ENCODE measurements at places on chromosomes 12 and 14.

- DNase-seq: no peak
Measured at GRCh38 chr14:103521438-103521950, 1.1 kb downstream of the CKB start.

GRCh38 chr14:72519543-72519942 is 374.4 kb downstream of the DPF3 start:
- DNase-seq: no peak

DNA sequence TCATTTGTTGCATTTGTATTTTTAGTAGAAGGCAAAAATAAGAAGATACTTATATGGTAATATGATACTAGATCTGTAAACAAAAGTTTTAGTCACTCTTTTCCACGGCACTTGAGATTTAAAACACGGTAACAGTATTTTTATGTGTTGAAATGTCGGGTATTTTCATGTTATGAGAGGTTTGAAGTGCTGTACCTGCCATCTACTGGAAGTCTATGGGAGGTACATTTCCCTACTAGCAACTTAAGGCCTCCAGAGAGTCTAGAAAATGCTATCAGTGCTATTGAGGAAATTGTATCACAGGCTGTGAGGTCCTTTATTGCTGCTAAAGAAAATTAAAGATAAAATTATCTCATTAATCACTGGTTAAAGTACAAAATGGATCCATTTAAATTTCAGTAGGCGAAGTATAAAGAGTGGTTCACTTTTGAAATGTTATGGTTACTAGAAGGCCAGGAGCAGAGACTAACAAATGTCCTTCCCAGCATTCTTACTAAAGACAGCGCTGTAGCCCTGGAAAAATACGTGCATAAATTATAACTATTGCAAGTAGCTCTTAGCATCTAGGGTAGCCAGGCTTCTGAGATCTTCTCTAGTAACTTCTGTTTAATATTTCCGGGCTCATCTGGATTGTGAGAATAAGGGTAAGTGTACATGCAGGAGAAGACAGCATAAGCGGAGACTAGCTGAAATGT is 77.6 kb upstream of the PRKD1 start:
- DNase-seq: no peak

DNA sequence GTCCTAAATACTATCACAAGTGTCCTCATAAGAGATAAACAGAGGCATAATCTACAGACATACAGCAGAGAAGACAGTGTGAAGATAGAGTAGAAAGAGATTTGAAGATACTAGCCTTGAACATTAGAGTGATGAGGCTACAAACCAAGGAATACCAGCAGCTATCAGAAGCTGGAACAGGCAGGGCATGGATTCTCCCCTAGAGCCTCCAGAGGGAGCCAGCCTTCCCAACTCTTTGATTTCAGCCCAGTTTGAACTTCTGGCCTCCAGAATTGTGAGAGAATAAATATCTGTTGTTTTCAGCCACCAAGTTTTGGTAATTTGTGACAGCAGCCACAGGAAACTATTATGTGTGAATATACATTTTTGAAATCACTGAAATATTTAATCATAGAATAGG is 47.2 kb downstream of the CCDC91 start:
- no peak for DNase-seq

GRCh38 chr14:102630405-102630804 is 38.0 kb downstream of the RCOR1 start:
- DNase-seq: no peak

- DNase-seq: no peak
Measured at GRCh38 chr14:104876251-104876699, 11.2 kb downstream of the CEP170B start.

DNA sequence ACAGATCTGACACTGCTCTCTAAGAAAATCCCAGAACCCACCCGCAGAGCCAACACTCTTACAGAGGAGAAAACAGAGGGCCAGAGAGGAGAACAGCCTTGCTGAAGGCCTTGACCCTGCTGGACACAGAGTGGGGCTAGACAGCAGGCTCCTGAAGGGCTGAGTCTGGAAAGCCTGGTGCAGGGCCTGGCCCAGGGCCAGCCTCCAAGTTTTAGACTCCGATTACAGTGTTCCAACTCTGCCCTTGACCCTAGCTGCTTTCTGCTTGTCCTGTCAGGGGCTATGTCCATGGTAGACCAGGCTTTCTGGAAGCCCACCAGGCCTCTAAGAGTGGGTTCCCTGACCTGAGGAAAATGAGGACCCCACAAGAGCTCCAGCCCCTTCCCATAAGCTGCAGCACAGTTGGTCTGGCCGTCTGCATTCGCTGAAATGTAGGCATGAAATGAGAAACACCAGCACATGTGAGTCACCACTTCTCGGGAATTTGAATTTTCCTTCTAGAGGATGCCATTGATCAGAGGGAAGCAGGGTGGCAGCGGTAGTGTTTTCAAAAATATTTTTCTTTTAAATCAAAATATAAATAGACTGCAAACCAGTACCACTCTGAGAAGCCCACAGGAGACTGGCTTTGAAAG is 154.4 kb downstream of the CALM1 start:
- no peak for DNase-seq

GRCh38 chr12:6097411-6097810 is 27.1 kb downstream of the VWF start:
- DNase-seq: no peak

- DNase-seq: no peak
Measured at GRCh38 chr14:103894723-103895059, 33.6 kb upstream of the TDRD9 start.

DNA sequence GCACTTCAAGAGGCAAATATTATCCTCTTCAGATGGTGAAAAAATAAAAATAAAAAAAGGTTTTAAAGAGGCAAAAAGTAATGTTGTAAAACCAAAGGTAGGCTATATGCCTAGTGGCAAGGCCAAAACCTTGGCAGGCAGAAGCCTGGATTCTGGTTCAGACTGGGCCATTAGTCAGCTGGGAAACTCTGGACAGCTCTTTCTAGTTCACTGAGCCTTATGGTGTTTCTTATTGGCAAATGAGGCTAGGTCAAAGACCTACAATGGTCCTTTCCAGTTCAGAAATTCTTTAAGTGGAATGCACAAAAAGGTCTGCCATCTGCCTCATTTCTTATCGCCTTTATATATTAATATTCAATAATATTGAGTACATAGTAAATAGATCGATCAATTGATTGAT is 44.6 kb downstream of the PTPRB start:
- no peak for DNase-seq

DNA sequence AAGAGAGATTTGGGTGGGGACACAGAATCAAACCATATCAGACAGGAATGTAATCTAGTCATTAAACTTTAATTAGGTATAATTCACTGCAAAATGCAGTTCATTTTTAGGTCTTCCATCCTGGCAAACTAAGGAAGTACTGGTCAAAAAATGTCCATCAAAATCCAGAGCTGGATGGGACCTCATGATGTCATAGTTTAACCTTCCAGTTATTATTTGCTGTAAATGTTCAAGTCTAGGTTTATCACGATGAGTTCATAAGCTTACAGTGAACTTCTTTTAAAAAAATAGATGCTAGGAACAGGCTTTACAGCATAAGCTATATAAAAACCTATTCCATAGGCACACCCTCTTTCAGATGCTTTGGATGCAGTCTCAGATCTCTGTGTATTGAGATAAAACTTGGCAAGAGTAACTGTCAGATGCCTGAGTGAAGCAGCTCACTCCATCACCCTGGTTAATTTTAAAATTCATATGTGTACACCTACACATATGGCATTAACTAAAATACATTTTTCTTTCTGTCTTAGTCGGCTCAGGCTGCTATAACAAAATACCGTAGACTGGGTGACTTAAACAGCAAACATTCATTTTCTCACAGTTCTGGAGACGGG is 7.9 kb downstream of the SSPN start:
- DNase-seq: no peak

DNA sequence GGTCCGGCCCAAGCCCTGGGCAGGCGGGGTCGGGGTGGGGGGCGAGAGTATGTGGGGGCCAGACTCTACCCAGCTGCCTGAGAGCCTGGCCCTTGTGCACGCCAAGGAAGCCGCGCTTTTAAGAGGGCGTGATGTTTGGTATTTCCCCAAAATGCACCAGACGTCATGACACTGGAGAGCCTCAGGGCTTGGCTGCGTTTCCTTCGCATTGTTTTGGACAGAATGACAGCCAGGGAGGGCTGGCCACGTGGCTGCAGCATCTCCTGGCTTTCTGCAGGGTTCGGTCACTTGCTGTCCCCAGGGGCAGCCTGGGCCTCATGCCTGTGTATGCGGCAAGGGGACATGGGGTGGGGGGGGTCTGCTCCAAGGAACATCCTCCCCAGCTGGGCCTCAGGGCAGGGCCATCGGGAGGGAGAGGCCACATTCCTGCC is 16.1 kb upstream of the NUDT14 start:
- no peak for DNase-seq

GRCh38 chr12:103241184-103241583 is 254.6 kb downstream of the C12orf42 start:
- DNase-seq: no peak

DNA sequence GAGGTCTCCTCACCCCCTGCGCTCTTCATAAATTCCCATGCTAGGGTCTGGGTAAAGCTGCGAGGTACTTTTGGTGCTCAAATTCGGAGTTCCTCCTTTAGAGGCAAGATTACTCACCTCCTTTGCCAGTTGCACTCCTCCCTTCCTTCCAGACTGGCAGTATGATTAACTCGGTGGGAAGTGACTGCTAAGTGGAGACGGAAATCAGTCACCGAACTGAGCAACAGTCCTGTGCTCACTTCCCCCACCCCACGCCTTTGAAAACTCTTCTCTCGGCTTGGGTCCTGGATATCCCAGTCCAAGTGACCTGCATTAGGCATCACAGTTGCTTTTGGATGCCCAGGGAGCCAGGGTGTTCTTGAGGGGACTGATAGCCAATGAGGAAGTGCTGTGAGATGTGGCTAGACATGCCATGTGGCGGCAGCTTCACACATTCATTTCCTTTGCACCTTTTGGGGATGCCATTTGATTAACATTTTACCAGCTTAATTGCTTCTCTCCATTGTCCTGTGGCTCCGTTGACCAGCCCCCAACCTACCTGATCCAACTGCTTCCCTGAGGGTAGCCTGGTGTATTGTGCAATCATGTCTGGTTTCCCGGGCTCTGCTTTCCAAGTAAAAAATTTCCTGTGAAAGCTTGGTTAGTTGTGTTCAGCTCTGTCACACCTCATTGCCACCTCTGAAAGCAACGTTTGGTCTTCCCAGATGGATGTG is 840 bp downstream of the PNP start:
- no peak for DNase-seq

DNA sequence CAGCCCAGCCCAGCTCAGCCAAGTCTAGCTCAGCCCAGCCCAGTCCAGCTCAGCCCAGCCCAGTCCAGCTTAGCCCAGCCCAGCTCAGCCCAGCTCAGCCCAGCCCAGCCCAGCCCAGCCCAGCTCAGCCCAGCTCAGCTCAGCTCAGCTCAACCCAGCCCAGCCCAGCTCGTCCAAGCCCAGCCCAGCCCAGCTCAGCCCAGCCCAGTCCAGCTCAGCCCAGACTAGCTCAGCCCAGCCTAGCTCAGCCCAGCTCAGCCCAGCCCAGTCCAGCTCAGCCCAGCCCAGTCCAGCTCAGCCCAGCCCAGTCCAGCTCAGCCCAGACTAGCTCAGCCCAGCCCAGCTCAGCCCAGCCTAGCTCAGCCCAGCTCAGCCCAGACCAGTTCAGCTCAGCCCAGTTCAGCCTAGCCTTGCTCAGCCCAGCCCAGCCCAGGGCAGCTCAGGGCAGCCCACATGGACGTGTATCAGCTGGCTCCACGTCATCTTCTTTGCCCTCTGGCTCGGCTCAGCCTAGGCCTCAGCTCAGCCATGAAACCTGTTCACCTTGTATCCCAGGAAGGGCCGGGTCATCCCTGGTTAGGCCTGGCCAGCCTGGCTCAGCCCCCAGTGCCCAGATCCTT is 185.6 kb downstream of the TMEM121 start:
- no peak for DNase-seq

DNA sequence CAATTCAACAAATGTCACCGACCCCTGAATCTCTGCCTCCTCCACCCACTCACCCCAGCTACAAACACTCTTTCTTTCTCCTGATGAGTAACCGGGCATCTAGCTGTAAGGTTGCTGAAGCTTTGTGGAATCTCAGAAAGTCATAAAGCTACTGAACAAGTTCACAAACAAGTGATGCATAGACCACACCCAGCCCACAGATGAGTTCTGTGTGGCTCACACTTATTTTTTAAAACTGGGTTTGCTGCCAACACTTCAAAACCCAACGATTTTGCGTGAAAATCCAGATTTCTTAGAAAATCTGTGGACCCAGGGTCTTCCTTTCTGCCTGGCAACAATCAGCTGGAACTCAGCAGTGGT is 96.1 kb downstream of the APAF1 start:
- no peak for DNase-seq

GRCh38 chr12:14825256-14825655 is 11.3 kb upstream of the SMCO3 start:
- no peak for DNase-seq

DNA sequence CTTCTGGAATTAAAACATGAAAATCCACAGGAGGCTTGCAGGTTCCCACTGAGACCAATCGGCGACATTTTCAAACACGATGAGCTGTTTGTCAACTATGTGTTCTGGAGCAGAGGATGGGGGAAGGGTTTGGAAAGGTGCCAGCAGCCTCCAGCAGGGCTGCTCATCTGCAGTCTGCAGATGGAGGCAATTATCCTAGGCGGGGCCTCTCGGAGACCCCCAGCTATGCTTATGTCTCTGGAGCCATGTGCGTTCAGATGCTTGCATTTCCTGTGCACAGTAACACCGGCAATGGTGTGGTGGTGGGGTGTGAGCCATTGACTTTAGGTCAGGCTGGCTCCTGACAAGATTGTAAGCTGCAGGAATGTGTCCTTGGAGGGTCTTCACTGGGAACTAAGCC is 51.7 kb downstream of the RPH3A start:
- no peak for DNase-seq

- no peak for DNase-seq
Measured at GRCh38 chr12:68745376-68745903, 536 bp upstream of the SLC35E3 start.

GRCh38 chr12:2429032-2429431 is 365.7 kb upstream of the FKBP4 start:
- no peak for DNase-seq

- no peak for DNase-seq
Measured at GRCh38 chr14:75803765-75804164, 142.7 kb downstream of the TTLL5 start.

DNA sequence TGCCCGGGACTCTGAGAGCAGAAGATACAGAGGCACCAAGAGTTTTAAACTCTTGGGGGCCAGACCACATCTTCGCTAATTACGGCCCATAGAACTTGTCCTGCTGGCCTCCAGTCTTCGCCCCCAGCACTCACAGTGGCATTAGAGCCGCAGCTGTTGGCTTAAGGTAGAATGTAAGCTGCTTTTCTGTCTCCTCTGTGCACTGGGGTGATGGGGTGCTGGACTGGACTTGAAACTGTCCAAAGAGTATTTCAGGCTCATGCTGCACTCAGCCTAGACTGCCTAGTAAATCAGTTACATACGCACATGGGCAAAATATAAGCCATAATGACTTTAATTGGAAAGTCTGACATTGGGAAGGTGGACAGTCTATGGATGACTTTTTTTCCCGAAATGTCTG is 29.0 kb downstream of the YY1 start:
- no peak for DNase-seq

- DNase-seq: no peak
Measured at GRCh38 chr12:81284137-81284536, 206.3 kb downstream of the ACSS3 start.

- DNase-seq: no peak
Measured at GRCh38 chr14:96086032-96086431, 46.9 kb downstream of the C14orf132 start.
